ENCODE measurements at places on chromosomes 2 and 18.

GRCh38 chr2:29025711-29026110 lies 44.6 kb downstream of the TOGARAM2 start:
- no peak for DNase-seq

GRCh38 chr18:56726906-56727305 lies 75.7 kb downstream of the WDR7 start:
- no peak for DNase-seq

- no peak for DNase-seq
These were observed 617.4 kb upstream of the NETO1 start for GRCh38 chr18:73485166-73485565.

- DNase-seq, result no peak
These were observed 3.2 kb upstream of the TTC39C start for GRCh38 chr18:24011123-24011917.

DNA sequence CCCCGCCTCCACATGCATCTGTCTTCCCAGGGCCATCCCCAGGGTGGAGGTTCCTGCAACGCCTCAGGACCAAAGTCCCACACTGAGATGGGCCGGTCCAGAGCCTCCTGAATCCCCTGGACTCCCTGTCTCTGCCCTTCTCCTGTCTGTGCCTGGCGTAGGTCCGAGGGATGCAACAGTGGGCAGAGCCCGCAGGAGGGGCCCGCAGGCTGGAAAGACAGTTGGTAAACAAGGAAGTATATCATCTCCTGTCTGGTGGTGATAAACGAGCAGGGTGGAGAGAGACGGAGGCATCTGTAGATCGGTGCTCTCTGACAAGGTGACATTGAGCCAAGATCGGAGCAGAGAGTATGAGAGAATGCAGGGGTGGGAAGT lies 72.6 kb upstream of the RAB6C start:
- DNase-seq, result no peak

- DNase-seq, result peak; percentile 54
These were observed 25.2 kb downstream of the PSD4 start for GRCh38 chr2:113198790-113199612.

- no peak for DNase-seq
These were observed 286.7 kb upstream of the SLC39A10 start for GRCh38 chr2:195370167-195370943.

- DNase-seq, result no peak
These were observed 24.9 kb upstream of the EPC2 start for GRCh38 chr2:148619560-148620195.

DNA sequence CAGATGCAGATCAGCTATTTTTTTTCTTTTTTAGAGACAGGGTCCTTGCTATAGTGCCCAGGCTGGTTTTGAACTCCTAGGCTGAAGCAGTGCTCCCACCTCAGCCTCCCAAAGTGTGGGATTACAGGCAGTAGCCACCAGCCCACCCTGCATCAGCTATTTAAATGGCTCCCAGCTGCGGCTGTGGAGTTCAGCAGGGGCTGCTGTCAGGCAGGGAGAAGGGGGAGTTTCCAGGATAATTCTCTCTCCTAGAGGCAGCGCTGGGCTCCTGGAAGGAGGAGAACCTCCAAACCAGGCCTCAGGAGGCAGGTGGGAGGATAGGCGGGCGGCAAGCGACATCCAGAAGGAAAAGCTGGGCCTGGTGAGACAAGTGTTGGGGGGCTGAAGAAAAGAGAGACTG lies 65.7 kb downstream of the ACTR2 start:
- no peak for DNase-seq

DNA sequence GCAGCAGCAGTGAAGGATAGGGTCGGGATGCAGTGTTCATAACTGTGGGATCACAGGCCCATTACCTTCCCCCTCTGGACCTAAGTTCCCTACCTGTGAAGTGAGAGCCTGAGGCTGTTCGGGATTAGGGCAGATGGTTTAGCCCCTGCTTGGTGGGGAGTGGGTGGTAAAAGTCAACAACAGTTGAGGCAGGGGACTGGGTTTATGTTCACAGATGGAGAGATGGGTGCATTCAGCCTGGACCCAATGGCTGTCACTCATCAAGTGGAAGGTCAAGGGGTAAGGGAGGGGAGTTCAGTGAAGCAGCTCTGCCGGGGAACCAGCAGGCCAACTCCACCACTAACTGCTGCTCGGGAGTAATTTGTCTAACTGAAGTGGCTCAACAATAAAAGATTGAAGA lies 180.4 kb downstream of the FAM210A start:
- no peak for DNase-seq

- no peak for DNase-seq
These were observed 83.4 kb downstream of the PDK1 start for GRCh38 chr2:172639256-172639655.

DNA sequence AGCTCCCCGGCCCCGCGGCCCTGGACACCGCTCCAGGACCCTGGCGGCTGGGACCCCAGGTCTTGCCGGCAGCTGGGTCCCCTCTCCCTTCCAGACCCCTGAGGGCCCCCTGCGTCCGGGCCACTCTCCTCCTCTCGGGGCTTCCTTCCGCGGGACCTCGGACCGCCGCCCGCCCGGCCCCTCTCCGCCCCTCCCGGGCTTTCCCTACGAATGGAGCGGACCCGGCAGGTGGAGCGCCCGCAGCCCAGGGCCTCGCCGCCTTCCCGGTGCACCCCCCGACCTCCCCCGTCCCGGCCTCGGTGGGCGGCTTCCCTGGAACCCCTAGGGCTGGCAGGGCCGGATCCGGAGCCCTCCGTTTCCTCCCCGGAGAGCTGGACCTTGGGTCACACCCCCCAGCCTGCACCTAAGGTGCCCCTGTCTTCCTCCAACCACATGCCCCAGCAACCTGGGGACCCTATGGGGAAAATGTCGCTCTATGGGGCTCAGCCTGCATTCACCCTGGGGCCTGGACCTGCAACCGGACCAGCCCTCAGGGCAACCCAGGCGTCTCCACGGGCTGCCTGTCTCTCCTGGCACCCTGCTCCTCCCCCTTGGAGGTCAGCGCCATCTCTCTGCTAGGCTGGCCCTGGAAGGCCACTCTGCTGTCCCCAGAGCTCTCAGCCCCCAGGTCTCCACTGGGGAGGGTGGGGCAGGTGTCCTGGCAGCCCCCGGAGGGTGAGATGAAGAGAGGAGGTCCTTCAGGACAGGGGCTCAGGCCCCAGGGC lies 730 bp downstream of the B3GNT7 start:
- DNase-seq, result no peak

- no peak for DNase-seq
These were observed 68.2 kb upstream of the NEDD4L start for GRCh38 chr18:57975805-57976204.

GRCh38 chr2:94986392-94986963 lies 39.0 kb upstream of the MAL start:
- peak; percentile 8 for DNase-seq

GRCh38 chr2:100142393-100142792 lies at the start of gene AFF3:
Gene AFF3 (minus strand): TSS chr2:100142590. CDS start chr2:100104454, 38,136 bp downstream.
- no peak for DNase-seq

DNA sequence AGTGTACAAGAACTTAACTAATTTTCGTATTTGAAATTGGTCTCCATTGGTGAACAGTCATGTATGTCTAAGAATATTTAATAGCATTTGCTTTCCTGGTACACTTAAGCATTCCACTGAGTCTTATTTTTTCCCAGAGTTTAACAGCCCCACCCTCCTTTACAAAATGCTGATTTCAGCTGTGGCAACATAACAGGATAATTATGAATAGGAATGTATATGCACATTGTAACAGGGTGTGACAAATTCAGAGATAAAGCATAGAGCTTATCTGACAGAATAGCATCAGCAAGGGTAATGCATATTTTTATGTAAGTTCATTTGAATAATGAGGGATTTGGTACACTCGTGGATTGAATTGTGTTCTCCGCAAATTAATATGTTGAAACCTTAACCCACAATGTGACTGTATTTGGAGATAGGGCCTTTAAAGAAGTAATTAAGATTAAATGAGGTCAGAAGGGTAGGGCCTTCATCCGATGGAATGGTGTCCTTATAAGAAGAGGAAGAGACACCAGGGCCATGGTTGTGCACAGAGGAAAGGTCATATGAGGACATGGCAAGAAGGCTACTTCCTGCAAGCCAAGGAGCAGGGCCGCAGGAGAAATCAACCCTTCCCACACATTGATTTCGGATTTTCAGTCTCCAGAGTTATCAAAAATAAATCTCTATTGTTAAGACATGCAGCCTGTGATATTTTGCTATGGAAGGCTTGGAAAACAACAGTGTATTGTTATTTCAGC lies 439.7 kb upstream of the CDH20 start:
- DNase-seq, result no peak

- no peak for DNase-seq
These were observed 946.3 kb upstream of the LRATD1 start for GRCh38 chr2:13686262-13686661.

- DNase-seq, result no peak
These were observed 34.9 kb upstream of the ATP8B1 start for GRCh38 chr18:57837917-57838548.

DNA sequence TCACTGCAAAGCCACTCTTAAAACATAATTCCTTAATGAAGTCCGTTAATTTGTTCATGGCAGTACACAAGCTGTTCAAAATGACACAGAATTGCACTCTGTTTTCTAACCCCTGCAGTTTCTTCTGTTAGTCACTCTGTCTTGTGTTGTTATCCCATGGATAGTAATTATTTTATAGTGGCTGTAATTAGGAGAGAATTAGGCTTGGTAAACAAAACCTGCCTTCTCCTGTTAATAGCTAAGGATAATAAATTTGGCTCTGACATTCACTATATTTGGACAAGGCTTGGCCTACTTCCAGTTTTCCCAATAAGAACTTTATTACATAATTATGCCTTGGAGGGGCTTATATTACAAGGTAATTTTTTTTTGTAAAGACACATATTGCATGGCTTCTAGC lies 330.3 kb upstream of the FIGN start:
- DNase-seq, result peak; percentile 67

DNA sequence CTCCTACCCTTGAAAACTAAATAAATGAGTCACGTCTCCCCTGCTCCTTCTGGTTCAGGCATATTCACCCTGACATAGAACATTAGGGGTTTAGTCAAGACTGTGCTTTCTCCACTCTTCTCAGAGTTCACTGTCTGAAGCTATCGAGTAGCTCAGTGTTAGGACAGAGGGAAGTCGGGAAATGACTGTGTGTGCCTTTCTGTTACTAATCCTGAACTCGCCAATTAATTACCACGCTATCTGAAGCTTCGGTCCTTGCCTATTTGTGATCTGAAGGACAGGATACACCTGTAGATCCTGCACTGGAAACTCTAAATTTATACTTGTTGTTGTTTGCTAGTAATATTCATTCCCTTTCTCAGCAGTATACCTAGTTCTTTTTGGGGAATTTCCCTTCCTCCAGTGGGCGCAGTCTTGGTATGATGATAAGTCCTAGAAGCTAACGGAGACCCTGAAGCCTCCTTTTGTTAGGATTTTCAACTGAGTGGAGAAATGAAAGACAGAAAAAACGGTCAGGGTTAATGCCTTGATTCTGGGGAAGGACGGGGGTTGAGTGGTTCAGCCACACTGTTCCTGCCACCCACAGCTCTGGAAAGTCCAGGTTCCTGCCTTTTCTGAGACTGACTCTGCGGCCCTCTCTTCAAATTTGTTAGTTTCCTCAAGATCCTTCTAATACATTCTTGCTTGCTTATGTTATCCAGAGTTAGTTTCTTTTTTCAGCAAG lies 218.0 kb downstream of the DLGAP1 start:
- DNase-seq, result no peak

GRCh38 chr18:79910563-79911343 lies 40.7 kb downstream of the SLC66A2 start:
- no peak for DNase-seq

- DNase-seq, result no peak
These were observed 104.8 kb downstream of the LBH start for GRCh38 chr2:30336084-30336483.

- peak; percentile 49 for DNase-seq
These were observed 60.4 kb downstream of the SETBP1 start for GRCh38 chr18:44741085-44741484.

GRCh38 chr2:40226637-40227036 lies 225.3 kb downstream of the SLC8A1 start:
- DNase-seq, result no peak

GRCh38 chr2:241074901-241075540 lies 27.1 kb downstream of the MTERF4 start:
- no peak for DNase-seq

GRCh38 chr2:217951521-217952247 lies 51.1 kb downstream of the TNS1 start:
- DNase-seq, result no peak

DNA sequence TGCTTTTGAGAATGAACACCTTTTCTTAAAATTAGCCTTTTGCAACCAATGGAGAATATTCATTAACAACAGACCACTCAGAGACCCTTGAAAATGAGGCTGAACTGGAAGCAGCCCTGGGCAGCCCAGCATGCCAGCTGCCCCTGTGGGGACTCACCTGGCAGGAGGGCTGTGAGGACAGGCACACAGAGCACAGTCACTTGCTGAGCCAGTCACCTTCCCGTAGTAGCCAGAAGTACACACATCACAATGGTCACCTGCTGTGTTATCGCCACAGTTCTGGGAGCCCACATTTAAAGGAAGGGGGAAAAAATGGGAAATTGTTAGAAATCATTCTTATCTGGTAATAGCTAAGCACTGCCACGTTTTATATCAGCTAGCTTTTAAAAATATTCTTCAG lies 115.5 kb downstream of the LAMA1 start:
- DNase-seq, result peak; percentile 4

DNA sequence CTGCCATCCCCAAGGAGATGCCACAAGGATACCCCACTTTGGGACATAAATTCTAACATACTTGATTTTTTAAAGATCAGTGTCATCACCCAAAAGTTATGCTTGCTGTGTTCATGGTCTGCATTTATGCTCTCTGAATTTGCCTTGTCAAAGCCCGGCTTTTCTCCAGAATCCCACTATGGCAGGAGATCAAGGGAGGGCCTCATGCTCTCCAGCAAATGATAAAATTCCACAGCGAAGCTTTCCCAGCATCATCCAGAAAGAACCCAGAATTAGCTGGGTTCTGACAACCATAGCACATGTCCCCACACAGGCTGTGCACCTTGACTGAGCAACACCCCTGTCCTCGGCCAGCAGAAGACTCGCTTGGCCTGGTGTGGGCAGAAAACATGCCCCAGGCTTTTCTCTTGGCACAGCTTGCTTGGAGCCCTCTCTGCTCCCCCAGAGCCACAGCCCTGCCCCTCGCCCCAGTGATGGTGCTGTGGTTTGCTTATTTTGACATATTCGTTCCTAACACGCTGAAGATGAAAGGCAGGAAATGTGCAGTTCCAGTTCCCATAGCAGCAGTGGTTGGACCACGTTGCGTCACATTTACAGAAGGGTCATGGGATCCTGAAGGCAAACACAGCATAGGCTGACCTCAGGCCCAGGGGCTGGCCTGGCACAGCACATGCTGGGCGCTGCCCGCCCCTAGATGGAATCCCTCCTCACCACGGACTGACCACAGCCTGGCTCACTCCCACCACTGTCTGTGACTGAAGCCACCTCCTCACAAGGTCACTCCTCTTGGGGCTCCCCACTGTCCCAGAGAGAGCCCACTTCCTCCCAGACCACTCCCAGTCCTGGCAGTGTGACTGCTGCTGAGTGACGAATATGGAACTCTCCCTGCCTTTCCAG lies 14.1 kb upstream of the CHRNA1 start:
- no peak for DNase-seq

GRCh38 chr2:223300326-223300725 lies 248.3 kb downstream of the KCNE4 start:
- DNase-seq, result no peak

GRCh38 chr2:104945121-104945520 lies 91.2 kb downstream of the POU3F3 start:
- no peak for DNase-seq

All from NCI-H1092 (cell line).